ENCODE measurements at places on chromosomes 5 and 9.

- no peak for DNase-seq
Observed at GRCh38 chr9:137042751-137043727, 2.9 kb downstream of the NPDC1 start.

GRCh38 chr5:157476702-157477408 is 16.8 kb downstream of the NIPAL4 start:
- peak; percentile 27 for DNase-seq

DNA sequence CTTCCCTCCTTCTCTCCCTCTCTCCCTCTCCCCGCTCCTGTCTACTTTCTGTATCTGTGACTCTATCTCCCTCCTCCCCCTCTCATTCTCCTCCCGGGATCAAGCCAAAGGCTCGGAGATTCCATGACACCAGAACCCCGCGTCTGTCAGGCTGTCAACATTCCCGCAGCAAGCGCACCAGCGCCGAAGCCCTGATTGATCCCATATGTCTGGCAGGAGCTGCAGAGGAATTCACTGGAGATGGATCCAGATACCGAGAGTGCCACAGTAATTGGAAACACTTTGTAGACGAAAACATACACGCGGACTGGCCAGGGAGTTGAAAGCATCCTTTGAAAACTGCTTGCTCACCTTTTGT is 300 bp upstream of the SVEP1 start:
- peak; percentile 67 for DNase-seq

- no peak for DNase-seq
Observed at GRCh38 chr5:1330847-1331831, 13.8 kb downstream of the CLPTM1L start.

- DNase-seq = no peak
Observed at GRCh38 chr9:36426348-36426747, 26.3 kb upstream of the RNF38 start.

GRCh38 chr9:114960276-114960675 is 29.9 kb upstream of the TNFSF8 start:
- no peak for DNase-seq

GRCh38 chr9:114348906-114349482 is 19.3 kb downstream of the ORM2 start:
- DNase-seq = peak; percentile 96

GRCh38 chr9:972501-973294 is 3.8 kb upstream of the DMRT3 start:
- DNase-seq = no peak

- no peak for DNase-seq
Observed at GRCh38 chr5:78377056-78377717, 16.8 kb downstream of the SCAMP1 start.

- peak; percentile 37 for DNase-seq
Observed at GRCh38 chr9:26163931-26164330, 485.7 kb upstream of the TUSC1 start.

DNA sequence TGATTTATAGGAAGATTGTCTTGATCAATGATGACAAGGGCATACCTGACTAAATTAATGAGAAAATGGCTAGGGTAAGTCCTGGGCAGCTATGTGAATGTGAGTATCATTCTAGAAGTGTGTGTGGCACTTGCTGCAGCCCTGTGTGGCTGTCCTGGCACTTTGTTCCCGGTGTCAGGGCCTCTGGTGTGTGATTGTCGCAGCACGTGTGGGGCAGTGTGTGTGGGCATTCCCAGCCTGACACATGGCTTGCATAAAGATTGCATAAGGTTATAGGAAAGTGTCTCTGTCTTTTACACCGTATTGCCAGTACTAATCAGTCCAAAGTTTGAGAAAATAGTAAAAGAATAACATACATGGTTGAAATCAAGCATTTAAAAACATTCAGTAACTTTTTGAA is 74.4 kb downstream of the TRIO start:
- DNase-seq = no peak

DNA sequence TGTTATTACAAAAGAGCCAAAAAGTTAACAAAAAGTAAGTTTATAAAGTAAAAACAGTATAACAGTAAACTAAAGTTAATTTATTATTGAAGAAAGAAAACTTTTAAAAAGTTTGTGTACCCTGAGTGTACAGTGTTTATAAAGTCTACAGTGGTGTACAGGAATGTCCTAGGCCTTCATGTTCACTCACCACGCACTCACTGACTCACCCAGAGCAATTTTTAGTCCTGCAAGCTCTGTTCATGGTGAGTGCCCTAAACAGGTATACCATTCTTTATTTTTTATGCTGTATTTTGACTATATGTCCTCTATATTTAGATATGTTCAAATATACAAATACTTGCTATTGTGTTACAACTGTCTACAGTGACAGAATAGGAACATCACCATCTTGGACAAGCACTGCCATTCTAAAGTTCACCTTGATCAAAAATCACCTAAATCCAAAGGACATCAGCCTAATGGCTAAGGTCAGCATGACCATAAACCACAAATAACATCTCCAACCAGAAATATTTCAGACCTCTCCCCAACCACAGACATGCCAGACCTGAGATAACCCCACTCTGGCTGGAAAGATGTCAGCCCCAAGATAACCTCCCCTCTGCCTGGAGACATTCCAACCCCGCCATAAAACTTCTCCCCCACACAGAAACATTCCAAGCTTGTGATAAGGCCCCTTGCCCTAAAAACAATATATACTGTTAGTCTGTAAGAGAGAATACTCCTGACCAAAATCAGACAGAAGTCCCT is 56.1 kb downstream of the AGXT2 start:
- no peak for DNase-seq

GRCh38 chr5:1570975-1571374 is 47.2 kb upstream of the LPCAT1 start:
- no peak for DNase-seq

DNA sequence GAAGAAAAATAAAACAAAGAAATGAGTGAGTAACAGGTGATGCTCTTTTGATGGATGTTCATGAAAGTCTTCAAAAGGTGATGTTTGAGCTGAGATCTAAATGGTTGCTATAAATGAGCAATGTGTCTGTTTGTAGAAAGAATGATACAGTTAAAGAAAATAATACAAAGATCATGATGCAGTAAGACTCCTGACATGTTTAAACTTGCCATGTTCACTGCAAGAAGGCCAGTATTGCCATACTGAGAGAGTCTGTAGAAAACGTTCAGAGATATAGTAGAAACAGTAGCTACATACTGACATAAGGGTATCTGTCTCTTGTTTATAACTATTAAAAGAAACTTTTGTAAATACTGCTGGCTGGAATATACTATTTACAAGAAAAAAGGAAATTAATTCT is 1609.2 kb upstream of the ACO1 start:
- no peak for DNase-seq

DNA sequence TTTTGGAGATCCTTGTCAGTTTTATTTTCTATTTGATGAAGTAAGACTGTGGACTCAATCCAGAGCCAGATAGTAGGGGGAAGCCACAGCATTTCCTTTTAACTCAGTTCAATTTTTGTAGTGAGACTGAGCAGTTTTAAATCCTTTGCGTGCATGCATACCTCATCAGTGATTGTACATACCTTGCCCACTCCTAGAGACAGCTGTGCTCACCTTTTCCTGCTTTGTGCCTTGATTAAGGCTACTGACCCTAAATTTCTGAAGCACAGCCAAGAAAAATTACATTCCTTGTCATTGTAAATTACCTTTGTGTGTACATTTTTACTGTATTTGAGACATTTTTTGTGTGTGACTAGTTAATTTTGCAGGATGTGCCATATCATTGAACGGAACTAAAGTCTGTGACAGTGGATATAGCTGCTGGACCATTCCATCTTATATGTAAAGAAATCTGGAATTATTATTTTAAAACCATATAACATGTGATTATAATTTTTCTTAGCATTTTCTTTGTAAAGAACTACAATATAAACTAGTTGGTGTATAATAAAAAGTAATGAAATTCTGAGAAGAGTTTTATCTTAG is 17.8 kb downstream of the DIMT1 start:
- no peak for DNase-seq

DNA sequence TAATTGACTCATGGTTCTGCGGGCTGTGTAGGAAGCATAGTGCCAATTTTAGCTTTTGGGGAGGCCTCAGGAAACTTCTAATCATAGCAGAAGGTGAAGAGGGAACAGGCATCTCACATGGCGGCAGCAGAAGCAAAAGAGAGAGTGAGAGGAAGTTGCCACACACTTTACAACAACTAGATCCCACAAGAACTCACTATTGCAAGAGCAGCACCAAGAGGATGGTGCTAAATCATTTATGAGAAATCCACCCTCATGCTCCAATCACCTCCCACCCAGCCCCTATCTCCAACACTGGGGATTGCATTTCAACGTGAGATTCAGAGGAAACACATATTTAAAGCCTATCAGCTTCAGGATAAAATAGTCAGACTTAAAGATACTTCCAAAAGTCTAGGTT is 36.1 kb upstream of the LPAR1 start:
- DNase-seq = no peak

DNA sequence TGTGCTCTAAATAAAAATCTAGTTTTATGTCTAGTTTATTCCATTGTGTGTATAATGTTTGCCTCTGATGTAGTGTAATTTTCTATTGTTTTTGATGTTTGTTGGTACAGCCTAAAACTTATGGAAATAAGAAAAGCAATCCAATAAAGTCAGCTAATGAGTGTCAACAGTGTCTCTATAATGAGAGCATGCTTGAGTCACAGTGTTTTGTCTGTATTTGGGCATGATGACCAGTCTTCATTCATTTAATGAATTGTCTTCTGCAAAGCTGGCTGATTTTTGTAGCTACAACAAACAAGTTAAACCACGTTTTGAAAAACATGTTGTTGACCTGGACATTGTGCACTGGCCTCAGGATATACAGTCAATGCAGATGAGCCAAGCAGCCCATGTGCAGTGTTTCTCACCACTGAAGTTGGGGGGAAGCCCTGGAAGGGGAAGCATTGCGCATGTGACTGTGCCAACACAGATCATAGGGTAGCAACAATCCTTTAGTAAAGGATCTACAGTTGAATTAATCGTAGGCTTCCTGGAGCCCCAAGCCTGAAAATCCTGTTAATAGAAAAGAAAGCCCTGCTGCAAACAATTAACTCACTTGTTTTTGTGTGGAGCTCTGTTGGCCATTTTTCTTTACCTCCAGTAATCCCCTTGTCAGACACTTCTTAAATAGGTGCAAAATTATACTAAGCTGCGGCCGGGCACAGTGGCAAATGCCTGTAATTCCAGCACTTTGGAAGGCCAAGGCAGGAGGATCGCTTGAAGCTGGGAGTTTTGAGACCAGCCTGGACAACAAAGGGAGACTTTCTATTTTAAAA is 88.0 kb downstream of the INIP start:
- no peak for DNase-seq

- no peak for DNase-seq
Observed at GRCh38 chr5:15574806-15575325, 74.9 kb downstream of the FBXL7 start.

- no peak for DNase-seq
Observed at GRCh38 chr9:128024761-128025308, 42.3 kb downstream of the NAIF1 start.

- DNase-seq = no peak
Observed at GRCh38 chr5:5100635-5101034, 39.5 kb upstream of the ADAMTS16 start.

- no peak for DNase-seq
Observed at GRCh38 chr5:149764086-149764485, 34.0 kb downstream of the PPARGC1B start.

DNA sequence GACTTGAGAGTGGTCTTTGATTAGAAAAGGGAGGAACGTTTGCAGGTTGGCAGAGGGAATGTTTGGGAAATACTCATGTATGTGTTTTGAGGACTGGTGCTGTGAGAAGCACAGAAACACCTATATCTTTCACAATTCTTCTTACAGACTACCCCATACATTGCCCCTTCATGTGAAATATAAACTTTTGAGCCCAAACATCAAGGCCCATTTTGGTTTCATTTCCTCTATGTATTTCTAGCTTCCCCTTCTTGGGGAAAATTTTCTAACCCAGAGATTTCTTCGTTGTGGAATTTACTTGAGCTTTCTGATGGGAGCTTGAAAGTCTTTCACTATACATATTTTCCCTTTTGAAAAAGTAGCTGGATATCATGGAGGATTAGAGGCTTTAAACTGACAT is 67.6 kb downstream of the FYB1 start:
- no peak for DNase-seq

DNA sequence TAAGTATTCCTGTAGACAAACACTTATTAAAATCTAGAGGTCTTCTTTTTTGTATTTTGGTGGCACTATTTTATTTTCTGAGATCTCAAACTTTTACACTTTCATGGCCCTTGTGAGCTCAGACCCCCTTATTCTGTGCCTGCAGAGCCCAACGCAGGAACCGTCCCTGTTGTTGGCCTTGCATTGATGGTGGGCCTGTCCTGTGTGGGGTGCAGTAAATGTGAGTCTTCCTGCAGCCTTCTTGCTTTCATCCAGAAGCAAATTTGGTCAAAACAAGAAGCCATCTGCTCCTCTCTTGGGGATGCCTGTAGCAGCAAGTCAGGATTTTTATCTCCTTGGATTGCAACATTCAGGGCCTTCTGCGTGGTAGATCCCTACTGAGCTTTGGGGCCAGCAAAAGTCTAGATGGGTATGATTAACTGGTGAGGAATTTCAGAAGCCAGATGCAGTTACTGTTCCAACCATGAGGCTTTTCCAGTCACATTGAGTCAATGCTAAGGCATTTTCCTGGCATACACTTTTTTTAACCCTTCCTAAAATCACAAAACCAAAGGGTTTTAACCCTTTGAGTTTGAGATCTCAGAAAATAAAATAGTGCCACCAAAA is 31.7 kb downstream of the BASP1 start:
- peak; percentile 79 for DNase-seq

DNA sequence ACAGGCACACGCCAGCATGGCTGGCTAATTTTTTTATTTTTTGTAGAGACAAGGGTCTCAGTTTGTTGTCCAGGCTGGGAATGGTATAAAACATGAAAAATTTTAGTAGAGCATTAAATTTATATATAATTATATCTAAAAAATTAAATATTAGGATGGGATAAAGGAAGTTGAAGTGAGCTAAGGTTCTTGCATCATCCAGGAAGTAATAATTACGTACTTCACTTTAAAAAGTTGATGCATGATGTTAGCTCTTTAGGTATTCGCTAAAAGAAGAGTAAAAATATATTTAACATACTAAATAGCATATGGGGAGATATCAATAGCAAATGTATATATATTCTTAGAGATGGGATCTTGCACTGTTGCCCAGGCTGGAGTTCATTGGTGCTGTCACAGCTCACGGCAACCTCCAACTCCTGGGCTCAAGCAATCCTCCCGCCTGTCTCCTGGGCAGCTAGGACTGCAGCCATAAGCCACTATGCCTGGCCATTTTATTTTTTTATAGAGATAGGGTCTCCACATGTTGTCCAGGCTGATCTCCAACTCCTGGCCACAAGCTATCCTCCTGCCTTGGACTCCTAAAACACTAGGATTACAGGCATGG is 12.3 kb downstream of the DCAF10 start:
- no peak for DNase-seq

- no peak for DNase-seq
Observed at GRCh38 chr5:123455640-123456039, 32.4 kb upstream of the CEP120 start.

DNA sequence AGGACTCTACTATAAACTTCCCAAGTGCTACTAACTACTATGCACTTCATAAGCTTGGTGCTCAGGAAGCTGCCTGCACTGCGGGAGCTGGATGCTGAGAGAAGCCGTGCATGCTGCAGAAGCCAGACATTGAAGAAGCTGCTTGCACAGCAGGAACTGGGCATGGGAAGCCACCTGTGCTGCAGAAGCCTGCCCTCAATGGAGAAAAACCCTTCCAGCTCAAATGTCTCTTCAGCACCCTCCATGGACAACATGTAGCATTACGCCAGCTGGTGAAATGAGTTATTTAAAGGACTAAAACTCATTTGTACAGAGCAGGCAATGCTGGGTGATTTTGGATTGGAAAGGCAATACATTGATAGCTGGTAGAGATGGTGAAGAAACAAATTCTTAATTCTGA is 247.2 kb downstream of the KIF4B start:
- DNase-seq = no peak

GRCh38 chr9:121289772-121290370 is 21.9 kb downstream of the GSN start:
- no peak for DNase-seq

All from amniotic stem cell (primary cell).